ENCODE measurements at places on chromosomes 1 and 21.

DNA sequence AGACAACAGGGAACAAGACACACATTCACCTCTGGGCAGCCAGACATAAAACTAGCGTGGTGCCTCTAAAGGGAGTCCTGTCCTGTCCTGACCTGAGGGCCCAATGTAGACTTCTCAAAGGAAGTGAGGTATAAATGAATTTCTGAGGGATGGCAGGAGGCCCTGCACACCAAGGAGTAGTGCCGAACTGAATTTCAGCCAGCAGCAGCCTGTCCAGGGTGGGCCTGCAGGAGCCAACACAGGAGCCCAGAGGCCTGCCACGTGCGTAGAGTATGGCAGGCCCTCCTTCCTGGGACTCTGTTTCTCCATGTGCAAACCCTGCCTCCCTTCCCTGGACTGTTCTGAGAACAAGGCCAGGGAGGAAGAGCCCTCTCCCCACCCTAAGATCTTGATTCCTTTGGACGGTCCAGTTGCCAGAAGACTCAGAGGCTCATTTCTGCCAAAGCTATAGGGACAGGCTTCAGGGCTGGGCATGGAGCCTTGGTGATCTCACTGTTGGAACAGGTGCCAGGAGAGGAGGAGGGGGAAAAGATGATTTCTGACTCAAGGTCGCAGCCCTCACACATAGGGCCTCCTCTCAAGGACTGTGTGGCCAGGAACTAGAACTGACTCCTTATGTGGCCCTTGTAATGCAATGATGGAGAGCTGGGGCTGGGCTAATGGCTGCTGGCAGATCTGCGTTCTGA lies 1.8 kb upstream of the FABP3 start:
- DNase-seq: no peak

- DNase-seq: no peak
Measured at GRCh38 chr1:162922201-162922600, 61.2 kb upstream of the CCDC190 start.

- DNase-seq: no peak
Measured at GRCh38 chr1:53084589-53084971, 22.6 kb downstream of the PODN start.

DNA sequence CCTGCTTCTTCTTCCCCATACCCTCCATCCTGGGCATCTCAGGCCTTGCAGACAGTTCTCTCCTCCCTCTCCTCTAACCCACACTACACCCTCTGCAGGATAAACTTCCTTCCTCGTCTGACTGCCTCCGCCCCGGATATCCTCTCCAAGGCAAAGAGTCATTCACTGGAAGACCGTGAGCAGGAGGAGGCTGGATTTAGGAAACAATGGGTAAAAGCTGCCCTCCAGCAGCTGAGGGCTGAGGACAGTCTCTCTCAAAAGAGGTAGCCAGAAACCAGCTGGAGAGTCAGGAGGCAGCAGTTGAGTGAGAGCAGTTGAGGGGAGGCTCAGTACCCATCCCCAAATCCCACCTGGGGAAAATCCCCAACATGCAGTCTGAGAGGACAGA lies 1.4 kb downstream of the CSRP1 start:
- no peak for DNase-seq

DNA sequence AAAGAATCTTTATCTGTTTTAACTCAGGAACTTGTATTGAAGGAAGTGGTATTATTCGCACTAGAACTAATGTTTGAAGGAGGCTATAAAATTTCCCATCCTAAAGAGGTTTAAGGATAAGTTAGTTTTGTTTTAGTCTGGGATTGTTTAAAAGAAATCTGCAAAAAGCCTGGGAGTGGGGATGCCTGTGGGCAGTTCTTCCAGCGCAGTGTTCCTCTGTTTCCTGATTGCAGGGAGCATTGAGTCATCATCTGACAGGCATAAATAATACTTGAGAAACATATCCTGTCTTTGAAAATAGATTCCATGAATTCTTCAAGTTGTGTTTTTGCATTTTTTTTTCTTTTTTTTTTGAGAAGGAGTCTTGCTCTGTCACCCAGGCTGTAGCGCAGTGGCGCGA lies 350.8 kb upstream of the PTBP2 start:
- no peak for DNase-seq

- no peak for DNase-seq
Measured at GRCh38 chr1:225366552-225366951, 61.3 kb downstream of the LBR start.

DNA sequence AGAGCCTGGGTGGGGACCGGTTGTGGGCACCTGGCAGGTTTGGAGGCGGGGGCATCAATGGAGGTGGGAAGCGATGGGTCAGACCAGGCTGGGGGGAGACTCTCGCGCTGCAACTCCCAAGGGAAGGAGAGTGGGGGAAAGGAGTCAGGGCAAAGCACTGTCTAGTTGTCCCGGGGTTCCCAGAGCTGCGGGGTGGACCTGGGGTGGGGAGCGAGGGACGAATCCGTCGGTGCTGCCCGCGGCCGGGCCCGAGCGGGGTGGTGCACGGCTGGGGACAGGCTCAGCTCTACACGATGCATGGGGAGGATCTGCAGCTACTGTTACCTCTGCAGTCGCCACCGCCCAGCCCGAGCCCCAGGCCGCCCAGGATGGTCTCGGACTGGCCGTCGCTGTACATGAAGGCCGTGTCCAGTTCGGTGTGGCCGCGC lies 427 bp downstream of the AKR7A2 start:
- DNase-seq: peak; percentile 54

DNA sequence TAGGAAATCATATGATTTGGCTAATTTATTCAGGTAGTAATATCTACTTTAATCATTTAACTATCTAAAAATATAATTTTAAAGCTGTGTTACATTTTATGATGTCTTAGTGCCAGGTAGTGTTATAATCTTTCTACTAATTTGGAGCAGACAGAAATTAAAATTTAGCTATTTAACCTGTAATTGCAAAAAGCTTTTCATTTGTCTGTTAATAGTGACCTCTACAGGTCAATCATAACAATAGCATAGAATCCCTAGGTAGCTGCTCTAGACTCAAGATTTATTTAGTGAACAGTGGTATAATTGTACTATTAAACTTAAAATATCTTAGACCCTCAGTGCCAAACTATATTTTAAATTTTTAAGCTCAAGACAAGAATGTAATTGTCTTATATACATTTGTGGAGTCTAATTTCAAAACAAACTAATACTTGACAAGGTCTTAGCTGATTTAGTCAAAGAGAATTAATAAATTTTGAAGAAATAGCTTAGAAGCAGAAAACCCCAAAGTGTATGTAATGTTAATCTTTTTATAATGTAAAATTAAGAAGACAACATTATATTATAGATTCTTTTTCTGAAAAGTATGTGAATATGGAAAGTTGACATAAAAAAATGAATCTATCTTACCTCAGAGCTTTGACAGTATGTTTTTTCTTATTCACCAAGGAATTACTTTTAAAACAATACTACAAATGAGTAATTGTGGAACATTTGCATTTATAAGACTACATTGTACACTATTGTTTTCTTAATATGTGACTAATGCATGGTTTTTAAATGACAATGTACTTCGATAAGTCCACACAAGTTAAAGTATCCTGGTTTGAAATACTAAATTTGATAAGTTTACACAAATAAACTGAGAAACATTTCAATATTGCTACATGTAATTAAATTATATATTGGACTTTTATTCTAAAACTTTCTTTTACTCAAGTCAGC lies 64.1 kb upstream of the RNPC3 start:
- DNase-seq: no peak

GRCh38 chr1:174023440-174023839 lies 1.3 kb upstream of the RC3H1 start:
- DNase-seq: no peak

- no peak for DNase-seq
Measured at GRCh38 chr1:116738673-116739370, 15.4 kb upstream of the CD2 start.

- no peak for DNase-seq
Measured at GRCh38 chr1:4630561-4630960, 23.8 kb upstream of the AJAP1 start.

GRCh38 chr1:227428803-227429202 lies 110.5 kb upstream of the CDC42BPA start:
- DNase-seq: no peak

- DNase-seq: no peak
Measured at GRCh38 chr1:202112859-202113689, 9.6 kb upstream of the GPR37L1 start.

DNA sequence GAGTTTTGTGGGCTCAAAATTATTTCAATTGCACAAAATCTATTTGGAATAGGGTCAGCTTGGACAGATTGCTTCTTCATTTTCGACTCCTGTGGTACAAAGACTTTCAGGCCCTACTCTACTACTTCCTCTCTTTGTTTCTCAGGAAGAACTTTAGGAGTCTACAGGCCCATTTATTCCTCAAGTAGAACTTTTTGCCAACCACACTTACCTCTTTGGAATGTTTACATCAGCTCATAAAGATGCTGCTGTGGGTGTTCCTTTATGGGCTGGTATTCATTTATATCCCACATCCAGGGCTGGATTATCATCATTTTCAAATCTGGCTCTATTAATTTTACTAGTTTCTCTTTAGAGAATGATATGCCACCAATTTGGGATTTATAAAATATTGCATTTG lies 46.3 kb upstream of the TNFSF18 start:
- DNase-seq: no peak

DNA sequence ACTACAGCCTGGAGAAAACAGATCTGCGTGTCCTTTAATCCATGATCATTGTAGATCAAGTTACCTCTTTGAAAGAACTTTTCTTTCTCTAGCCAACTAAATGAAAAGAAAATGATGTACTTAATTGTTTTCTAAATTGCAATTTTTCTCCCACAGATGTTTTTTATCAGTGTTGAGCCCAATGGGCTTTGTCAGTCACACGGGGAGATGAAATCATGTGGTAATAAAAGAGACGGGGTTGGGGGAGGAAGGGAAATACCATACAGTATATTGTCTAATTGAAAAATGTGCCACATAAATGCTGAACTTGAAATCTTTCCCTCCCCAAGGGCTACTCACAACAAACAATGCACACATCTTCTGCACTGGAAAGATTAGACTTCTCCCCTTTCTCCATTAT lies 58.4 kb downstream of the NTMT2 start:
- no peak for DNase-seq

GRCh38 chr1:154346276-154346917 lies 21.1 kb downstream of the ATP8B2 start:
- no peak for DNase-seq

- peak; percentile 52 for DNase-seq
Measured at GRCh38 chr1:243254233-243254926, 701 bp downstream of the CEP170 start.

GRCh38 chr1:157995583-157996169 lies 2.2 kb downstream of the KIRREL1 start:
- DNase-seq: no peak

- DNase-seq: no peak
Measured at GRCh38 chr21:45488931-45489721, 53.1 kb downstream of the SLC19A1 start.

GRCh38 chr1:53822931-53823330 lies 15.2 kb downstream of the NDC1 start:
- DNase-seq: no peak

DNA sequence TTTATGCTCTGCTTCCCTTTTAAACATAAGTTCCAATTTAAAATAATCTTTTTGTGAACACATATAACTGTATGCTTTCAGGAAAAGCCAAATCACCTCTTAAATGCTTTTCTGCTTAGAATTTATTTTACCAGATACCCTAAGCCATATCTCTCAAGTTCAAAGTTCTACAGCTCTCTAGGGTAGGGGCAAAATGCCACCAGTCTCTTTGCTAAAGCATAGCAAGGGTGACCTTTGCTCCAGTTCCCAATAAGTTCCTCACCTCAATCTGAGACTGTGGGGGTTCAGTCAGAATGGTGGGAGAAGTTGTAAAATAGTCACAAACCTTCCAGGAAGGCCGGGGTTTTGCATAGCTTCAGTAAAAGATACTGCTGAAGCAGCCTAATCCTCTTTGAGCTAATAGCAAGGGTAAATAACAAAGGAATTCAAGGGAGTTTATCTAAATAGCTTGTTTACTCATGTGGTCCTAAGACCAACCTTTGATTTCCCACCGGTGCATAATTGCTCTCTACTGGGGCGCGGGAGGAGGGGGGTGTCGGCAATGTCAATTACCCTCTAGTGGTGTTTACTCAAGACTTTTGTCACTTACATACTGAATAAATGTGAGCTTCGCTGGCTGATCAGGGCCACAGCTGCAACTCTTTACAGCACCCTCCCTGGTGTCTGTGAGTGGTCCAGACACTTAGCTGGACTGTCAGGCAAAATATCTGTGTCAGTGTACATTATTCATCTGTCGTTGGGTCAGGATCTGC lies 1376.2 kb downstream of the NCAM2 start:
- no peak for DNase-seq

DNA sequence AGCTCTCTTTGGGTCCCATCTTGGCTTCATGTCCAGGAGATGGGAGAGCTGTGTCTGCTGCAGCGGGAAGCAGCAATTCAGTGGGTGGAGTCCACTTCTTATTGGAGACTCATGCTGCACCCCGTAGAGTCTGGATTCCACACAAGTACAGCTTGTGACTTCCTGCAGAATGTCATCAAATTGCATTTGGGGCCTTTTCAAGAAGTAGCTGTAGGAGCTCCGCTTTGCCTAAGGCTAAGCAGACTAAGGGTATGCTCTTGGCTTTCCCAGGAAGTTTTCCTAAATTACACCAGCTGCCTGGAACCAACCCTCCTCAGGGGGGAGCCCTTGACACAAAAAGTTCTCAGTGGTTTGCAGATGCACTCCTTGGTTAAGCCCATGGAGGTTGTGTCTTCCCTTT lies 5.7 kb upstream of the MOB3C start:
- no peak for DNase-seq

DNA sequence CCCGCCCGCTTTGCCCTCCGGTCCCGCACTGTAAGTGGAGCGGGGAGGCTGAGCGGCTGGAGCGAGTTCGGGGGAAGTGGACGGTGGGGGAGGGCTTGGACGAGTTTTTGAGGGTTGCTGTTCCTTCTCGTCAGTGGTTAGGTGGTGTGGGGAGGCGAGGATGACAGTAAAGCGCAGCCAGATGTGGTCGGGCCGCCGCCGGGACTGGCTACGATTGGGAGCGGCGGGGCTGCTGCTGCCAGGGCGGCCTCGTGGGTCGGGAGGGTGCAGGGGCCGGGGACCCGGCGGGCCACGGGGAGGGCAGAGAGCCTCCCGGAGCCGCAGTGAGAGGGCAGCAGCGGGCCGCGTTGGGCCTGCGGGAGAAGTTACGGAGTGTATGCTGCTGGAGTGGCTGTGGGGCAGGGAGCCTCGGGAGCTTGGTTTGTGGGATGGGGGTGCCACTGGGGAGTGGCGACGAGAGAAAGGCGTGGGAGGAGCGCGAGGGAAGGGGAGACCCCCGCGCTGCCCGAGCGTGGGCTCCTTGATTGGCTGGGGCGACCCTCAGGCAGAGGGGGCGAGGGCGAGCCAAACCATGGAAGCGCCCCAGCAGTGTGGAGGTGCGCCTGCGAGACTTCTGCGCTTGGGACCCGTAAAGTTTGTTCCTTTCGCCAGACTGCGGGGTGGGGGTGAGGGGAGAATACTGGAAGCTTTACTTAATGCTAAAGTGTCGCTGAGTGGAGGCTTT lies 2.1 kb downstream of the ADGRL2 start:
- no peak for DNase-seq

GRCh38 chr1:222068937-222069336 lies 327.0 kb upstream of the DUSP10 start:
- no peak for DNase-seq
